Bronchial epithelial cell (primary cell): ENCODE measurements at places on chromosomes 1 and 21. TPM values are rescaled to one million over a fixed set of nuclear protein-coding genes. Genes with fewer than 3 reads are reported as not detected.

Gene IQGAP3
- total RNA-seq, result 0.53 and 1.7 TPM in 2 replicates

Gene ANKRD65
- total RNA-seq, result 5.3 and 7.9 TPM in 2 replicates

Gene CELA2B
- total RNA-seq, result not detected in 2 replicates

Gene TPTE
- not detected in 2 replicates for total RNA-seq

Gene IGFN1
- under 0.01 and 0.26 TPM in 2 replicates for total RNA-seq

Gene FAM72C
- total RNA-seq, result not detected in 2 replicates

GRCh38 chr1:226110249-226111097 lies 48.0 kb downstream of the H3-3A start:
- no peak for DNase-seq

DNA sequence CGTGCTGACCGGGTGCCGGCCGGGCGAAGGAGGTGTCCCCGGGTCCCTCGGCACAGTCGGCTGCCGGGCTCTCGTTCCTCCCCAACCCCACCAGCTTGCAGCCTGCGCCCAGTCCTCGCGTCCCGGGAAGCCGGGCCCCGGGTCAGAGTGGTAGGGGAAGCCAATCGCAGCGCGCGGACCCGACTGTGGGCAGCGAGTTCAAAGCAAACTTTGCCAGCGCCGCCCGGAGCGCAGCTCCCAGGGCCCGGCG lies 328 bp downstream of the MYCL start:
- no peak for DNase-seq

- no peak for DNase-seq
Measured at GRCh38 chr1:116962987-116963639, 38.4 kb upstream of the CD101 start.

- no peak for DNase-seq
Measured at GRCh38 chr1:156500543-156500792, at the start of gene MEF2D. Gene MEF2D, minus strand, starts transcription at chr1:156500775. Its CDS starts 17,483 bp downstream, at chr1:156483292.

- no peak for DNase-seq
Measured at GRCh38 chr1:3155056-3155925, 86.3 kb downstream of the PRDM16 start.

DNA sequence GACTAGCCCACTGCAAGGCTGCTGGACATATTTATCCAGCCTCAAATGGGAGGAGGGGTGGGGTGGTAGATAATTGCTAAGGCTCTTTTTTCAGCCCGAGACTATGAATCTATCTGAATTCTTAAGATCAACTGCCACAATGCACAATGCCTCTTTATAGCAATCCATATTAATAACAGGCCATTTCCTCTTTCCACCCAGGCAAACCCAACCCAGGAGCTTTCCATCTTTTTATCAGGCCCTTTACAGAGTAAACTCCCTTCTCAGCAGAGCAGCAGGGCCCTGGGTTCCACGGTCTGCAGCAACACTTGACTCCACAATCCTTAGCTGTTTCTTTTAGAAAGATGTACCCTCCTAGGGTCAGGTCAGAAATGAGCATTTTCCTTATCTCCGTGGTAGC lies 806 bp downstream of the DDOST start:
- DNase-seq, result no peak

DNA sequence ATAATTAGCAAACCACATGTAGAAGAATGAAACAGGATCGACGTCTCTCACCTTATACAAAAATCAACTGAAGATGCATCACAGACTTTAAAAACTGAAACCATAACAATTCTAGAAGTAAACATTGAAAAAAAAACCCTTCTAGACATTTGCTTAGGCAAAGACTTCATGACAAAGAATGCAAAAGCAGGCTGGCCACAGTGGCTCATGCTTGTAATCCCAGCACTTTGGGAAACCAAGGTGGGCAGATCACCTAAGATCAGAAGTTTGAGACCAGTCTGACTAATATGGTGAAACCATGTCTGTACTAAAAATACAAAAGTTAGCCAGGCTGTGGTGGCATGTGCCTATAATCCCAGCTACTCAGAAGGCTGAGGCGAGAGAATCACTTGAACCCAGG lies 1351.7 kb downstream of the MRPL39 start:
- no peak for DNase-seq

DNA sequence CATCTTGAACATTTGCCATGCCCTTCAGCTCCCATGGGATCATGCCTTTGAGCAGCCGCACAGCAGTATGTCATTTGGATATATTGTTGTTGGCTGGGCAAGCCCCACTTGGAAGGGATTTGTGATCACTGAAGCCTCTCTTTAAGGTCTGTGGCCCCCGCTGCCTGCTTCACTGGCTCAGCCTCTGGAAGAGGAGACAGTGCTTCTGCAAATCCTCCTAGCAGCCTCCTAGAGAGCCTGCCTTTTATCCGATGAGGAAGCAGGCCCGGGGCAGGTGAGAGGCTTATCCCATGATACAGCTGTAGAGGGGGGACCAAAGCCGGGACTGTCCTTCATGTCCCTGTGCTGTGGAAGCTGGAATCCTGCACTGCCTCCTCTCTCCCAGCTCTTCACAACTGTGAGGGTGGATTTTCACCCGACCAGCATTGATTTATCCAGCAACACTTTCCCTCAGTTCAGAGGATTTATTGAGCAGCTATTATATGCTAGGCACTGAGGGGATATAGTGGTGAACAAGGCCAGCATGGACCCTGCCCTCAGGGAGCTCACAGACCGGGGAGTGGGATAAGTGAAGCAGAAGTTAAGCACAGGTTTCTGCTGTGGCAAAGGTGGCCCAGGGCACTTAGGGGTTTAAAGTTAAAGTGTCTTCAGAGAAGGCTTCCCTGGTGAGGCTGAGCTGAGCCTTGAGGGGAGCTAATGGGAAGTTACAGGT lies 3.9 kb downstream of the TMEM61 start:
- no peak for DNase-seq

DNA sequence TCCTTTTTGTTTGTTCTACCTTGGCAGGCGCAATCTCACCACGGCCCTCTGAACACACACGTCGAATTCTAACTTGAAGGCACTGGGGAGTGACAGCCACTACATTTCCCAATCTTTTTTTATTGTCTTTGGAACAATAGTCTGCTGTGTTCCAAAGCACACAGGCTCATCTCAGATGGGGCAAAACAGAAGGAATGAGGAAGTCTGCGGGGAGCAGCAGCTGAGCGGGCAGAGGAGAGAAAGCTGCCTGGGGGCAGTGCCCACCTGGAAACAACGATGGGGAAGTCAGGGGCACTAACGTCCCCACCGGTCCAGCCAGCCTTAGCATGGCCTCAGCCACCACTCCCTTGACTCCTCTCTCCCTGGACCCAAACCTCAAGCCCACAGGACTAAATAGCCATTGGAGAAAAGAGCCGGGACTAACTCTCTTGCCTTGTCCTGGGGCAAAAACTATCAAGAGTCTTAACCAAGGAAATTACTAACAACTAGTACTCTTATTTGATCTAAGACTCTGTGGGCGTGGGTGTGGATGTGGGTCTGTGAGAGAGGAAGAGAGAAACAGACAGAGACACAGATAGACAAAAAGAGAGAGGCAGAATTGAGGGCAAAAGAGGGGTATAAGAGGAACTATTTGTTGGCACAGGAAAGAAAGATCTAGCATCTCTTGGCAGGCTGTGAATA lies 34.2 kb downstream of the SYF2 start:
- DNase-seq, result peak; percentile 12

- no peak for DNase-seq
Measured at GRCh38 chr1:10615932-10616671, 141.4 kb downstream of the PEX14 start.

DNA sequence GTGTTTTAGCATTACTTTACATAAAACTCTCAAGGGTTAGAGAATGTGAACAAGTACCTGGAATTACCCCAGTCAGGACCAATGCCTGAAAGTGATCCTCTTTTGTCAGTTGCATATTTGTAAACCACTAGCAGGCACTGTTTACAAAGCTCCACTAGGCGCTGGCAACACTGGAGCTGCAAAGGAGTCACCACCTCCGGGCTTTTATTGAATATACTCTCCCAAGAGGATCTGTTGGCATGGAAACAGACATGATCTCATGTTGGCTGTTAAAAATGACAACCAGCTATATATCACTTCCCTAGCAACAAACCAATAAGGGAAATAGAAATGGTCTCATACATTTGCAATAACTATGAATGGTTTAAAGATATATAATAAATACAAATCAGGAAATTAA lies 116.0 kb downstream of the TTLL7 start:
- DNase-seq, result peak; percentile 88

DNA sequence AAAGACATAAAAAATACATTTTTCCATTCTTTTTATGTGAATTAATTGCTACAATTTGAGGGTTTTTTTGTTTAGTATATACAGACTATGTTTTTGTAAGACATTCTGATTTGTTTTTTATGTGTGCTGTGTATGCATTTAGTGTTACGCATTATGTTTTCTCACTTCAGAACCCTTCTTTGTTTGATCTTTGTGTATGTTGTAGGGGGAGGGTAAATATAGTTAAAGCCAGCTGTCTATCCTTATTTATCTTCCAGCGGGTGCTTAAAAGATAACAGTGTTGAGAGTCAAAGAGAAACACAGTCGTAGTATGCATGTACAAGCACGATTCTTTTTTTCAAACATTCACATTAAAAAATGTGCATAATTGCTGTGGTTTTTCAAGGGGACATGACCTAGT lies 97.5 kb upstream of the KIAA1614 start:
- no peak for DNase-seq

GRCh38 chr1:220084460-220084859 lies 5.1 kb downstream of the BPNT1 start:
- DNase-seq, result peak; percentile 25

- DNase-seq, result no peak
Measured at GRCh38 chr1:110007046-110007830, 22.7 kb downstream of the AHCYL1 start.

DNA sequence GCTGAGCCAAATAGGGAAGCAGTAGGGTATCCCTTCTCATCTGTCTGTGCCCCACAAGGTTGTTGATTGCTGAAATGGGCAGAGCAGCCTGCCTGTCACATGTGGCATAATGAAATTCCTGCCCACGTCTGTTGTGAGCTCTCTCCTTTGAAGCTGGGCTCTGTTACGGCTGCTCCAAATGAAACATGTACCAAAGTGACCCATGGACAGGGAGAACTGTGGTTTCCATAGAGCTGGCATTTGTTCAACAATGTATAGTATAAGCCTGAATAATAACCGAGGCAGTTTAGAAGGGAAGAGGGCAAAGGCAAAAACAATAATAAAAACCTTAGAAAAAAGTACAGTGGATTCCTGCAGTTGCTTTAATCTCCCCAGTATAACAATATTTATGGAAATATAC lies 149.7 kb downstream of the LYPLAL1 start:
- no peak for DNase-seq
